ENCODE measurements at places on chromosomes 5 and 9.

GRCh38 chr9:91425271-91425670 lies 1.6 kb upstream of the NFIL3 start:
- no peak for DNase-seq

- no peak for DNase-seq
These were observed 1062.6 kb downstream of the NR2F1-AS1 start for GRCh38 chr5:92518318-92518904.

DNA sequence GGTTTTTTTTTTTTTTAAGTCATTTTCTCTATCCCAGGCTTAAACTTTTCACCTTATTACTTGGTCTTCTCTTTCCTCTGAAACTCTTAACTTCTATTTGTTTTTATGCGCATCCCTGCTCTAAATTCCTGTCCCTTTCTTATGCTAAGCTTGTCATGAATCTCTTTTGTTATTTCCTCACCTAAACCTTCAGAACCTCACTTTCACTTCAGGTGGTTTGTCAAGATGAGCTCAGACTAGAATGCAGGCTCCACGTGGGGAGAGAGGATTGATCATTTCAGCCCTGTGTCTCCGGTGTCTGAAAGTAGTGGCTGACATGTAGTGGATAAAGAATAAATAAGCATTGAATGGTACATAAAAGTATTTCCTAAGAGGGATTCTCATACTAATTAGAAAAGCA lies 63.6 kb downstream of the ANXA1 start:
- no peak for DNase-seq

- DNase-seq = no peak
These were observed 40.2 kb upstream of the TMED7 start for GRCh38 chr5:115666023-115666422.

DNA sequence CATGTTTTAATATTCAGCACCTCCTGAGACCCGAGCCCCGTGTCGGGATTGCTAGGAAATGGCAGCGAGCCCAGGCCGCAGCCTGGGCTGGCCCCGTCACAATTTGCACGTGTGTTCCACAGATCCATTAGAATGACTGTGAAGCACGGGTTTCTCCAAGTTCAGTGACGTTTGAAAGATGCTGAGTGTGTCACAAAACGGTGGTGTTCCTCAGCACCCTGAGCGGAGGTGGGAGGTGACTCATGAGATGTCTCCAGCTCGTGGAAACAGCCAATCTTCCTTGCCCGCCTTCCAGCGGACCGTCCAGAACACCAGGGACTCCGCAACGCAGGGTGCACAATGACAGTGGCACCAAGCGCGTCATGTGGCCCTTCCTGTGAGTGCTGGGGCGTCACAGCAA lies 412.8 kb downstream of the IRX2 start:
- DNase-seq = no peak

- DNase-seq = no peak
These were observed 198.8 kb downstream of the AUH start for GRCh38 chr9:91162784-91163443.

DNA sequence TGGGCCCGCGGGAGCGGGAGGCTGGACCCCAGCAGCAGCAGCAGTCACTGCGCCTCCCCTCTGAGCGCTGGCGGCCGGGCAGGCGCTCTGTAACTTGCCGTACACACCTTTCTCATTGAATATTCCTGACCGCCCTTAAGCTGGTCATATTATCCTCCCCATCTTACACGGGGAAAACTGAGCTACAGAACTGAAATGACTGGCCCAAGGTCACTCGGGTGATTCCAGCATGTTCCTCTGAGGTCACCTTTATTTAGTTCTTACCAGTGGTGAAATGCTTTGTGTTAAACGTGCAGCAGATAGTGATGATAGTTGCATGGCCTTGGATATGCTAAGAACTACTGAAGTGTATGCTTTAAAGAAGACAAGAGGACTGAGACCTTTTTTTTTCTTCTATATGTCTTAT lies 607 bp downstream of the UQCRQ start:
- no peak for DNase-seq

GRCh38 chr9:128420060-128420650 lies 502 bp upstream of the CERCAM start:
- DNase-seq = peak; percentile 72

DNA sequence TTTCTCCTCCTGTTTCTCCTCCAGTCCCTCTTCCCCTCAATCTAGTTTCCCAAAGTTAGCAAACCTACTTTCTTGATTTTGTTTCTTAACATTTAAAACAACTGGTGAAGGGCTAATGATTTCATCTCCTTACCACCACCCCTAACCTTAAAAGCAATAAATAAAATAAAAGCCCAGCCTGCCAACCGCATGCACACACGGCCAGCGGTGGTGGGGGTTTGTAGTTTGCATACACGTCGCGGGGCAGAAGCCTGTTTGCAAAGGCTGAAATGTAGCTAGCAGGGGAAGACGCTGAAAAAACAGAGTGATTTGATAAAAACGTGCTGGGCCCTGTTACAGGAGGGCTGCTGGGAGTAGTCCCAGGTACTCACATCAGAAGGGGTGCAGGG lies 1.9 kb upstream of the DMRT2 start:
- no peak for DNase-seq

GRCh38 chr5:135251093-135251492 lies 147.9 kb downstream of the MACROH2A1 start:
- no peak for DNase-seq

DNA sequence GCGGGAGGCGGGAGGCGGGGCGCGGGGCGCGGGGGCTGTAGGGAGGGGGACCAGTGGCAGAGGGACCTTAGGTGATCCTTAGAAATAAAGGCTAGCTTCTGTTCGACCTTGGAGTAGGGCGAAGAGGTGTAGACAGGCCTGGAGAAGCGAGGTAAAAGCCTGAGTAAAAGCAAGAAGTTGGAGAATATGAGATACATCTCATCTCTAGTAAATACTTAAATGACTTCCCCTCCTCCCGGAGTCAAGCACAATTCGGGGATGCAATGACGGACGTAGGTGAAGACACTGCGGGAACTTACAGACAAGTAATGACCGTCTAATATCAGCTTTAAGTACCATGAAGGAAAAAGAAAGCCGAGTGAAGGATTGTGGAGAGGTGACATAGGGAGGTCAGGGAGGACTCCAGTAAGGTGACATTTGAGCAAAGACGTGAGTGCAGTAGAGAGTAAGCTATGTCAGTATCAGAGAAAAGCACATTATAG lies 466 bp downstream of the SMC2 start:
- no peak for DNase-seq

DNA sequence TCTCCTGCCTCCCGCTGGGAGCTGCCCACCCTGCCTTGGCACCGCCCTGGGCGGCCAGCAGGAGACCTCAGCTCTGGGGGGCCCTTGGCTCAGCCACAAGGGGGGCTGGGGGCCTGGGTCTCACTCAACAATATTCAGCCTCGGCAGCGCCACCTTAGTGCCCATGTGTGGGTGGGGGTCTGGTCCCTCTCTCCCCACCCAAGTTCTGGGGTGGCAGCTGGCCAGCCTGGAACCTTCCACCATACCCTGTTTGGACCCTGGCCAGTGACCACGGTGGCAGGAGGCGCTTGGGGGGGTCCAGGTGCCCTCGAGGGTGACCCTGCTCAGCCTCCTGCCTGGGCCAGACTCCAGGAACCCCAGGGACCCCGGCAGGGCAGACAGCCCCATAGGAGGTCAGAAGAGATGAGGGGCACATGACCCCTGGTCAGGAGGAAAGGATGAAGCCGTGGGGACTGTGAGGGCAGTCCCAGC lies 22.2 kb downstream of the NKD2 start:
- DNase-seq = no peak

DNA sequence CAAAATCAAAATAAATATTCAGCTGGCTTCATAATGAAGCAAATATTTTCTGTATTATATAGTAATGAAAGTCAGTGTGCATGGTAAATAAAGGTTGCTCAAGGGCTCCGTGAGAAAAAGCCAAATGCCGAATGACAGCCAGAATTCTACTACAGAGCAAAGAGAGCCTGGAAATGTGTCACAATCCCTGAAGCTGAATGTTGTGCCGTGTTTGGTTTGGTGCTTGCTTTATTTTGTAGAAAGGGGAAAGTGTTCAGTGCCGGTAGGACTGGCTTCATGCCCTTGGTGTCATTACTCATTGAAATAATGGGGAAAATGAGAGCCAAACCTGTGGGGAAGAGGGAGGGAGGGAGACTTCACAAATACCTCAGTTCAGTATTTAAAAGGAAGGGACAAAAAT lies 26.8 kb upstream of the ADAMTSL1 start:
- DNase-seq = no peak

GRCh38 chr5:66642538-66642937 lies 46.3 kb downstream of the MAST4 start:
- DNase-seq = no peak

DNA sequence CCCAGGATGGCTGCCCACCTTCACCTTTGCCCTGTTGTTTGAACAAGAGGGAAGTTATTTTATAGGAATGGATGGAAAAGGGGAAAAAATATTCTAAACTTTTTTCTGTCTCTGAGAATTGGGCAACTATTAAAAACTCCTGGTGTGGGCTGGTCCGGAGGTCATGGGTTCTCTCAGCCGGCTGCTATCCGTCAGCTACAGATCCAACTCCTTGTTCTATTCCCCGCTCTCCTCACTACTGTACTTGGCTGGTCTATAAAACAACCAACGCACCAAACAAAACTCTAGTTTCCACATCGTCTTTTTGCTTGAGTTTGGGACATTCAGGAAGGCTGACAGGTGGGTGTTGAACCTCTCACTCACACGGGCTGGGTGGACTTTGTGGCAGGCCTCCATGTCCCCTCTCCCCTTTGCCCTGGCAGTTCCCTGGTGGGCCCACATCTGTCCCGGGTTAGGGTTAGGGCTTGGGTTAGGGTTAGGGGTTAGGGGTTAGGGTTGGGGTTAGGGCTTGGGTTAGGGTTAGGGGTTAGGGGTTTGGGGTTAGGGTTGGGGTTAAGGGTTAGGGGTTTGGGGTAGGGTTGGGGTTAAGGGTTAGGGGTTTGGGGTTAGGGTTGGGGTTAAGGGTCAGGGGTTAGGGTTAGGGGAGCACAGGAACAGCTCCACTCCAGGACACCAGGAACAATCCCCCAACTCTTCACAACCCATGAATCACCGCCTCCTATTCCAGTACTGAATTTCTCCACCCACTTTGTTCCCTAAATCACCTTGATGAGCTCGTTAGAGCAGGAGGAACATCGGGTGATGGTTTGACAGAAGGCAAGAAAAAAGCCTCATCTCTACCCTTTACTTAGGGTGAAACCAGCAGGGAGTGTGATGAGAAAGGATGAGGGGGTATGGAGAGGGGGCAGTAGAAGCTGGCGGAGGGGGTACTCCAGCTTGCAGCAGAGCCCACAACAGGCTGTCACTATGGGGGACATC lies 302.1 kb upstream of the IRX4 start:
- no peak for DNase-seq

DNA sequence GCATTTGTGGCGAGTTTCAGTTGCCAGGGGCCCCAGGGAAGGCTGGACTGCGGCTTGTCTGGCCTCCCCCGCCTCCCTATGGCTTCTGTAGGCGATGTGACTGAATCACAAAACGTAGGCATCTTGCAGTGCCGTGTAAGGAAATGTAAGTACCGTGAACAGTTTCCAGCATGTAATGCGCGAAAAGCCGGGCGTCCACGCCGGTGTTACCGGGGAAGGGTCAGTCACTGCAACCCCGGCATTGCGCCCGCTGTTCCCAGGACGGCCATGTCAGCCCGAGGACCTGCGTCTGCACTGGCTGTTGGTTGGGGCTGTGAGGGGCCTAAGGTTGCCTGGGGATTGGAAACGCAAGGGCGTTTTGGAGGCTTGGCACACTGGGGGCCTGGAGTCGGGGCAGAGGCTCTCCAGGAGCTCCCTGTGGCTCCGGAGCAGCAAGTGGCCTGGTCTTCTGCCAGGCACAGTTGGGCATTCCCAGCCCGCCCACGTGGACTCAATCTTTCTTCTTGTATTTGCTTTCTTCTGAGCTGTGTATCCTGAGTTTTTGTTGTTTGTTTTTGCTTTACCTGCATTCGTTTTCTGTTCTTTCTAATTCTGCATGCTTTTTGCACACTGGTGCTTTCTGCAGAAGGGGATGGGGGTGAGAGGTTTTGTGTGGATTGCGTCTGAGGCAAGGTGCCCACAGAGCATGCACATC lies 36.9 kb upstream of the PLEKHG4B start:
- DNase-seq = no peak

DNA sequence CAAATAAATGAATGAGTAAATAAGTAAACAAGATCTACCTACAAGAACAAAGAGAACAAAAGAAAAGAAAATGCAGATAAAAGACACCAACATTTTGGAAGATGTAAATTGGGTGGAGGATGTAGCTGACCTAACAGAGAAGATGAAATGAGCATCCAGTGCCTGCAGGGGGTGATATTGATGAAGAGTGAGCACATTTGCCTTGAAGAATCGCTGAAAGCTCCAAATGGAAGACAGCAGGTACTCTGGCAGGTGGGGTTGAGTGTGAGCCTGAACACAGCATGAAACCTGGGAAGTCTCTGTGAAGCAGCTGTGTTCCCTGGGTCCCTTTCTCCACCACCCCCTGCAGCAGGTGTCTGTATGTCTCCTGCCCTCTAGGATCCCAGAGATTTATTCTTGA lies 125.6 kb downstream of the NXNL2 start:
- DNase-seq = no peak

GRCh38 chr9:89999534-90000370 lies 394.9 kb downstream of the GADD45G start:
- DNase-seq = peak; percentile 60

DNA sequence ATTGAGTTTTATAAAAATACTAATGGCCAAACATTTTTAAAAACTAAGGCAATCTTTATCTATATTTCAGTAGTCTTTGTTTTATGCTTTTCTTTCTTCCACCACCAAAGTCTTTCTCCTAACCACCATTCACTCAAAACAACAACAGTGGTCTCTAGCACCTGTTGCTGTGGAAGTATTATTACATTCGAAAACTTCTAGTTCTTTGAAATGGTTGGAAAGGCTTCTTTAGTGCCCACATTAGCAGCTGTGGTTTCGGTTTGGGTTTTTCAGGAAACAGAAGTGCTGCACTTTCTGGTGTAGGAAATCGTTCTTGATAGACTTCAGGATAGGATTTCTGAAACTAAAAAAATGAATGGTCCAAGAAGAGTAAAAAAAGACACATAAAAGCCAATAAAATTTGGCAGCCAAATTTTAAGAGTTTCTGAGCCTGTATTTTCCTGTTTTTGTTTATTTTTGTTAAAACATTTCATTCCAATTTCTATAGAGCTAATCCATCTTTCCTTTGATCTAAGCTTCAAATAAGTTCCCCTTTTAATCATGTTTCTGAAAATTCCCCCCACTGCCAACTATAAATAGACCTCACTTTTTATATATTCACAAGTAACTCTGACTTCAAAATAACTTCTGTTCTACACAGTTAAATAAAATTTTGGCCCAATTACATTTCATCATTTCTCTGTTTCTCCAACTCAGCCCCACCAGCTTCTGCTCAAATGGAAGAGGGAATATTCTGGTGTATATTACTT lies 102.2 kb downstream of the DEPDC1B start:
- DNase-seq = no peak

DNA sequence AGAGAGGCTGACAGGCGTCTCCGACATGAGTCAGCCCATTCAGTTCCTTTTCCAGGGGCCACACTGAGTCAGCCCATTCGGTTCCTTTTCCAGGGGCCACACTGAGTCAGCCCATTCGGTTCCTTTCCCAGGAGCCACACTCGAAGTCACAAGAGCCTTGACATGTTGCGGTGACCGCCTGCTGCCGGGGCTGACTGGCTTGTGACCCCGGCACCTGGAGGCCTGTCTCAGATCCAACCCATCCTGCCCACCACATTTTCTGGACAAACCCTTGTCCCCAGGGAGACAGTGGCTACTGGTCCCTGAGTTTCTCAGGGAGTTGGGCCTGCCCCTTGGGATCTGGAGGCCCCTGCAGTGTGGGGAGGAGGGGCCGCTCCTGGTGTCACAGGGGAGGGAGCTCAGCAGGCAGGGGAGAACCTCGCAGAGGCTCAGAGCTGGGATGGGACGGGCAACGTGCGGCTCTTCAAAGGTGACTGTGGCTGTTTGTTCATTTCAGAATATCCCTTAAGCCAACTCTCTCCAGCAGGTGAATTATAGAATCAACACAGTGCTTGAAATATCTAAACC lies 40.5 kb upstream of the LPCAT1 start:
- no peak for DNase-seq
